GM04503 (cell line): ENCODE measurements at places on chromosomes 6 and 20.

GRCh38 chr6:119781365-119781764 lies 431.8 kb upstream of the MAN1A1 start:
- no peak for DNase-seq

- no peak for DNase-seq
Measured at GRCh38 chr6:149318581-149319286, 1.2 kb downstream of the TAB2 start.

GRCh38 chr20:3392756-3393155 lies 14.7 kb downstream of the DNAAF9 start:
- no peak for DNase-seq

- DNase-seq = no peak
Measured at GRCh38 chr20:31788578-31788977, 30.6 kb upstream of the MYLK2 start.

GRCh38 chr6:99741092-99741491 lies 134.5 kb downstream of the PRDM13 start:
- DNase-seq = no peak

DNA sequence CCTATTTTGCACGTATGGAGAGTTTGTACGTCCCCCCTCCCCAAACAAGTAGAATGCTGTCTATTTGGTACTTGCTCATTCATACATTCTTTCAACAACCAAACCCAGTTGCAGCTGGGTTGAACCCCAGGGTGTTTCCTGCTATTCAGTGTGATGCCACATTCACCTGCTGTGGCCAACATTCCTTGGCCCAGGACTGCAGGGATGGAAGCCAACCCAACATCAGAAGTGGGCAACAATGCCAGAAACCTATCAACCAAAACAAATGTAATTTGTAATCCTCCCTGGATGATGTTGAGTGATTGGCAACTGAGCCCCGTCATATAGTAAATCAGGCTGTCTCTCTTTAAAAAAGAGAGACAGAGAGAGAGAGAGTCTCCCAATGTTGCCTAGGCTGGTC lies 8.9 kb downstream of the NT5E start:
- DNase-seq = no peak

- no peak for DNase-seq
Measured at GRCh38 chr6:51633424-51633823, 454.0 kb downstream of the PKHD1 start.

DNA sequence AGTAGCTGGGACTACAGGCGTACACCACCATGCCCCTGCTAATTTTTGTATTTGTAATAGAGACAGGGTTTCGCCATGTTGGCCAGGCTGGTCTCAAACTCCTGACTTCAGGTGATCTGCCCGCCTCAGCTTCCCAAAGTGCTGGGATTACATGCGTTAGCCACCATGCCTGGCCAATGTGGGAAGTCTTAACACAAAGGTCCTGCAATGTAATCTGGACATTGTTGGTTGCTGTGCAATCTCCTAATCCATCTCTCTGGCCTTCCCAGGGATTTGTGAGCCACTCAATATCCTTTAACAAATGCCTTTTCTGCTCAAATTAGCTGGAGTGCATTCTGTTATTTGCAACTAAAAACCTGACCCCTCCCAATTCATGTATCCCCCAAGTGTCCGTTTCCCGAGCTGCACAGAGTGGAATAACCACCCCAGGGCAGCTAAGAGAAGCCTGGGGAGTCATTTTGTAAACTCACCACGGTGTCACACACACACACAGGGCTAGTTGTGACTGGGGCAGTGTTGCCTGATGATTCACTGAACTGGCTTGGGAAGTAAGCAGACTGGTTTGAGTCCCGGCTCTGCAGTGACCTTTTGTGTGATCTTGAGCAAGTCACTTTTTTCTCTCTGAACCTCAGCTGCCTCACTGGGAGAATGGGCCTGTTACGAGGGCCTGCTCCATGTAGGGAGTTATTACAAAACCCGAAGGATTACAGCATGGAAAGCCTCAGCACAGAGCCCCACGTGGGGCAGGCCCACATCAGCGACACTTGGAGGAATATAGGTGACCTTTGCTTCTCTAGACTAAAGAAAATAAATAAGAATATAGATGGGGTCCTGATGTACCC lies 152.3 kb downstream of the ZMYND8 start:
- peak; percentile 21 for DNase-seq

- DNase-seq = no peak
Measured at GRCh38 chr20:59743767-59744485, 139.6 kb downstream of the PHACTR3 start.

- no peak for DNase-seq
Measured at GRCh38 chr20:46178891-46179290, 60.8 kb downstream of the CD40 start.

DNA sequence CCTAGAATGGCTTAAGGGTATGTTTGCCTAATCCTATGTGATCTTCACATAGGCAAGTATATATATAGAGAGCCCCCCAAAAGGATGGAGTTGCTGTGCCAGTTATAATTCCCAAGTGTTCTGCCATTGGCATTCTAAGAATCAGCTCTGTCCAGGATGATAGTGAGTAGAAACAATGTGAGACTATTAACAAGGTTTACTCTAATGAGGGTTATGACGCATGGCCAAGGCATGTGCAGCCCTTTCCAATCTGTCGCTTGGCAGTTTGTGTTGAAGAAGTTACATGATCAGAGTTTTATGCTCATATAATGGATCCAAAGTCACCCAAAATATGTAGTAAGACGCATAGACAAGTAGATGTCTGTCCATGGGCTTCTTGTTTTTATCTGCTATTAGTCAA lies 33.6 kb downstream of the VGLL2 start:
- no peak for DNase-seq

GRCh38 chr20:57656821-57657534 lies 36.8 kb upstream of the ZBP1 start:
- no peak for DNase-seq

- no peak for DNase-seq
Measured at GRCh38 chr6:63785006-63785405, 149.4 kb downstream of the PHF3 start.

GRCh38 chr6:41822021-41822420 lies 34.5 kb downstream of the TOMM6 start:
- no peak for DNase-seq

GRCh38 chr6:15948930-15949900 lies 179.7 kb upstream of the MYLIP start:
- no peak for DNase-seq

GRCh38 chr20:32411955-32412706 lies 54.0 kb downstream of the ASXL1 start:
- no peak for DNase-seq

DNA sequence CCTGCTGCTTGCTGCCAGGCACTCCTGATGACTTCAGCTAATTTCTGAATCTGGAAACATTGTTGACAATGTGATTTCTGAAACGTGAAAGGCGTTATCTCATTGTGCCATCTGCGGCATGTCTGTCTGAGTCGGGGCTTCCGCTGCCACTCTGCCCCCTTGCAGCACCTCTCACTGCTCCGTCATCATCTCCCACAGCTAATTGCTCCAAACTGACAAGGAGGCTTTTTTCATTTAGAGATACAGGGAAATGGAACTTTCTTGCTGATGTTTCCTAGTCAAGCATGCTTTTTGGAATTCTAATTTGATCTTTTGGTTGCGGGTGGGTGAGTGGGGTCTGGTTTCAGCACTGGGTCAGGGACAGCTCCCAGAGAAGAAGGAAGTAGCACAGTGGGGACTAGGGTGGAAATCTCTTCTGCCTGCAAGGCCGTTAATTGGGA lies 233.5 kb downstream of the DHX35 start:
- DNase-seq = no peak

GRCh38 chr6:1756472-1757129 lies 146.9 kb downstream of the FOXC1 start:
- no peak for DNase-seq

GRCh38 chr6:131946992-131947955 lies 3.9 kb downstream of the CCN2 start:
- DNase-seq = peak; percentile 57

DNA sequence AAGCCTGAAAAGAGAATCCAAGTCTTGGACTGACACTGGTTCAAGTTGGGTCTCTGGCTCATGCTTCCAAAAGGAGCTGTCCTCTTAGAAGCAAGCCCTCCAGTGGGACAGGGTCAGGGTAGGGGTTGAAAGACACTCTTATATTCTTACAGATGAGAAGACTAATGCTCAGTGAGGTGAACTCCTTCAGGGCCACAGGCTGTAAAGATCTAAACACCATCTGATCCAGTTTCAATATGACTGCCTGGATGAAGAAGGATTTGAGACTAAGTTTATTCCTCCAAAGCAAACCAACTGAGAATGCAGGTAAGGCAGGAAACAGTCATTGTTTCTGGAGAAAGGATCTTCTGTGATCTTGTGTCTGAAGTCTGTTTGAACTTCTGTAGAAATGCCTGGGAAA lies 99.0 kb upstream of the TAB2 start:
- DNase-seq = no peak

- DNase-seq = no peak
Measured at GRCh38 chr6:40138273-40138720, 204.0 kb upstream of the MOCS1 start.

DNA sequence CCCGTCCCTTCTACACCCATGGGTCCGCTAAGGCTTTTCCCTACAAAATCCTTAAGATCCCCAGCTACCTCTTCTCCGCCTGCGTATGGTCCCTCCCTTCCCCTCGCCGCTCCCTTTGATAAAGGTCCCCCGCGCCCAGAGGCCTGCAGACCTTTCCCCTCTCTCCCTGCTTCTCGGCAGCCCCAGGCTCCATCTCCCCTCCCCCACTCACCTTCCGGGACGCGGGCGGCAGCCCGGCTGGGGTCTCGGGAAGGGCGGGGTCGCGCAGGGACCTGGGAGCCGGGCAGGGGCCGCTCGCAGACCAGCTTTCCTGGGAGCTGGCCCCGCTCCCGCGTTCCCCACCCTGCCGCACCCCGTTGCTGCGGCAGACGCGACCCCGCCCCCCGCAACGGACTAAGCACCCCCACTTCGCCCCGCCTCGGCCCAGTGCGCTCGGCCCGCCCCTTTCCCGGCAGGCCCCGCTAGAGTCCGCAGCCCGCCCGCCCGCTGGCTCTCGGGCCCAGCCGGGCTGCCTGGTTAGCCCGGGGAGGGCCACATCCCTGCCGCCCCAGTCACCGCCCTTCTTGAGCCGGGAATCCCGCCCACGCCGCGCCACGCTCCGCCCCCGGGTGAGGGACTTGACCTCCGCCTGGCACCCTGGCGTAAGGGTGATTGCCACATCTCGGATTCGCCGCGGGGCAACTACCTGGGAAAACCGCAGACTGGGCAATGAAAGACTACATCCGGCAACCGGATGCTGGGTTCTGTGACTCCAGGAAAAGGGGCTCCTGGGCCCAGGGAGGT lies at the start of gene FLOT1:
Gene FLOT1 (minus strand): TSS at position 372 of the 783 bp plus-strand sequence. CDS start 498 bp downstream, outside the sequence.
- peak; percentile 88 for DNase-seq

- no peak for DNase-seq
Measured at GRCh38 chr6:9799582-9799981, 615.3 kb downstream of the TFAP2A start.
